ENCODE measurements at places on chromosomes 5 and 9.

- peak; percentile 90 for DNase-seq
These were observed at the start of gene RALGDS for GRCh38 chr9:133121198-133121914. Gene RALGDS, minus strand, starts transcription at chr9:133121240. Its CDS starts 86 bp downstream, at chr9:133121154.

GRCh38 chr5:34804913-34805312, 34.1 kb upstream of the TTC23L start:
- DNase-seq = no peak

- peak; percentile 89 for DNase-seq
These were observed 38.4 kb downstream of the TLE4 start for GRCh38 chr9:79610019-79610631.

- no peak for DNase-seq
These were observed 10.4 kb upstream of the CMBL start for GRCh38 chr5:10317825-10318682.

DNA sequence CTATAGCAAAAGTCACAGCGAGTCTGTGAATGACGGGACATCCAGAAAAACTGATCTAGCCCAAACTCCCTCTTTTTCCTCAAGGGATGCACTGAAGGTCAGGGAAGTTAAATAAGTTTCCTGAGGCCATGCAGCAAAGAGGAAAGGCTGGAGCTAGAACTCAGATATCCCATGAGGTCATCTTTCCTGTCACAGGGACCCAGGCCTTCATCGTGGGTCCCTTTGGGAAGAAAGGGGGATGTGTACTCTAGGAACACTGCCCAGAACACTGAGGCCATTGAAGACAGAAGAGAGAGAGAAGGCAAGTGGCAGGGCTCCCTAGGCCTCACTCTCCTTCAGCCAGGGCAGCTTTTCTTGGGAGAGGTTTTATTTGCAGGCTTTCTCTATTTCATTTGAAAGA, 182.0 kb downstream of the EBF1 start:
- no peak for DNase-seq

- no peak for DNase-seq
These were observed 162.1 kb downstream of the TENT4A start for GRCh38 chr5:6875376-6875775.

DNA sequence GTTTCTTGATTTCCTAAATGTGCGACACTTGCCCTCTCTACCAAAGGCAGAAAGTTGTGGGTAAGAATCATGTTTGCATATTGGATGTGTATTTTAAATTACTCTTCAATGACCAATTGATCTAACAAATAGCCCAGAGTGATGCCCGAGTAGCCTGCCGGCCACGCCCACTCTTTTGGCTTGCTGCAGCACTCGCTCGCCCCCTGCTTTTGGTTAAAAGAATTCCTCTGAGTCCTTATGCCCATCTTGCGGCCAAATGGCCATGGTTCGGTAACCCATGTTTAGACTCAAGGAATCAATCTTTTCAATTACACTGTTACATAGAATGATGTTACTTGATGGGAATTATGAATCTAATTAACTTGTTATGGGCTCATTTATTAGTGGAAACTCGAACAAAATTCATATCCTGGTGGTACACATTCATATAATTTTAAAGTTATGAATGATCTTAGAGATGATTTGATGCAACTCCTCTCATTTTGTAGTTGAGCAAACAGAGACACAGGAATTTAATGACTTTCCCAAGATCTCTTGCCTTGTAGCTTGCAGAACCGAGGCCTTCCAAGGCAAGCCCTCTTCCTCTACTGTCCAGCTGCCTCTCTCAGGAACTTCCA, 36.5 kb downstream of the PPIC start:
- DNase-seq = peak; percentile 44

- no peak for DNase-seq
These were observed 361.4 kb upstream of the RPS23 start for GRCh38 chr5:82639393-82640144.

DNA sequence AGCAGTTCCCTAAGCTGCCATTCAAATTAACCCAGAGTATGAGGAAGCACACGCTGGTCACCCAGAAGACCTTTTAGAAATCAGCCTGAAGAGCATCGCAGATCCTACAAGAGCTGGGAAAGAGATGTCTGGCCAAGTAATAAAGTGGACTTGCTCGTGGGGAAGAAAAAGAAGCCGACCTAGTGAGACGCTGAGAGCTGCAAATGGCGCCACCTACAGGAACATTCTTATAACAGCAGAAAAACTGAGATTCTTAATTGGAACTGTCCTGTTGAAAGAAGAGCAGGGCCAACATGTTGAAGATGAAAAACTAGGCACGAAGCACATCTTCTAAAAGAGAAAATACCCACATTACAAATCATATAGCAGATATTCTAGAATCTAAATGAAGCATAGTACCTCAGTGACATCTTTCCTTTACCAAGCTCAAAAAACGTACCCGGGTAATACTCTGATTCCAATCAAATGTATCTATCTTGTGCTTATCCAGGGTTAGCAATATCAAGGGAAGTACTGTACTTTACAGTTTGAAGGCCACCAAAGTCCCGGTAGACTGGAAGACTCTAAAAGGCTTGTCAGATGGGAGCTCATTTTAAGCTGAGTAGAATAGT, 3.9 kb upstream of the GNAQ start:
- peak; percentile 76 for DNase-seq

DNA sequence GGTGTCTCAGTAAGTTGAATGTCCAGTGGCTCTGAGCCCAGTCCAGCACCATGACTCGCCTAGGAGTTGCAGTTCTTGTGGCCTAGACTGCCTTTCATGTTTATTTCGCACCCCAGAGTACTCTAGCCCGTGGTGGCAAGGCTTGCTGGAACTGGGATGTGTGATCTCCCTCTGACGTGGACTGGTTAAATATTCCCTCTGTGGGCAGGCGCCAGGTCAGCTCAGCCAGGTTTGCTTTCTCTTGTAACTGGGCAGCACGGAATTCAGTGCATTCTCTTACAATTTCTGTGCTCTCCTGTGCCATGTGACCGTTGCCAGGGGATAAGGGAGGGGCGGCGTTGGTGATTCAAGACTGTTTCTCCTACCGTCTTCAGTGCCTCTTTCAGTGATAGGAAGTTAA, 270.8 kb downstream of the KDM4C start:
- DNase-seq = no peak

DNA sequence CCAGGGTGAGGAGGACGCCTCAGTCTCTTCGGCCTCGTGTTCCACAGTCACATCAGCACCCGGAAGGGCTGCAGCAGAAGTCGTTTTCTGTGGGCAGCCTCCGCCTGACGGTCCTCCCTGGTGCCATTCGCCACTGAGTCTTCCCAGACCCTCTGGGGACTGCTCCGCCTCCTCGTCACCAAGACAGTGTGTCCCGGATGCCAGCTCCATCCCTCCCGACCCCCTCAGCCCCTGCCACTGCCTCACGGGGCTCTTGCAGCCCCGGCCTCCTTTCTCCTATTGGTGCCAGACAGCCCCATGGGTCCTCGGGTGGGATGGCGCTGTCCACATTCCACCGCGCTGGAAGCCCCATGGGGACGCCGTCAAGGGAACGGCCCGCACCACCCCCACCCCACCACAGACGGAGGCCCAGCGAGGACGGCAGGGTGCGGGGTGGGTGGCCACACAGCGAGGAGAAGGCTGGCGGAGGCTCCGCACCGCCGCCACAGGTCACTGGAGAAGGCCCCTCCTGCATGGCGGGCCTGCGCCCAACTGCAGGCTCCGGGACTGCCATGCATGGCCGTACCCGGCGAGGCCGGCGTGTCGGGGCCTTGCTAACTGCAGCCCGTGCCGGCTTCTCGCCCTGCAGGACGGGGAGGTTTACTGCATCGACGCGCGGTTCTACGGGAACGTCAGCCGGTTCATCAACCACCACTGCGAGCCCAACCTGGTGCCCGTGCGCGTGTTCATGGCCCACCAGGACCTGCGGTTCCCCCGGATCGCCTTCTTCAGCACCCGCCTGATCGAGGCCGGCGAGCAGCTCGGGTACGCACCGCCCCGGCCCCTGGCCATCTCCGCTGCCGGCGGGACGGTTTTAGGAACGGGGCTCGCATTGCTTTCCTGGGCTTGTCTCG, 43.6 kb upstream of the CACNA1B start:
- no peak for DNase-seq

DNA sequence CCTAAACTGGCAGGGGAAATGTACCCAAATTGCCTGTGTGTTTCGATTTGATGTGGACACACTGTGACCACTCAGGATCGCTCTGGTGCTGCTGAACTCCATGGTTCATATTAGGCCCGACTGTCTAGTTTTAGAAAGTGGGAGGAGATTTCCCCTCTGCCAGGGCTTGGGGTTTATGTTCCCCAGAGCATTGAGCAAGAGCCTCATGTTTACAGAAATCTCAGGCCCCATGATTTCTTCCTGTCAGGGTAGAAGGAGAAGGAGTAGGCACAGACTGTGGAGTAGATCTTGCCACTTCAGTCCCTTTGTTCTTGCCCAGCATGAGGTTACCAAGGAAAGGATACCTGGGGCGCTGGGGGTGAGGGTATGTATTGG, 40.8 kb upstream of the GLRX start:
- peak; percentile 57 for DNase-seq

- peak; percentile 43 for DNase-seq
These were observed 597 bp upstream of the TMEM250 start for GRCh38 chr9:136119061-136119882.

All from fibroblast of skin of right biceps (primary cell).